ENCODE measurements at places on chromosomes 2 and 18. TPM values are rescaled to one million over a fixed set of nuclear protein-coding genes. Genes with fewer than 3 reads are reported as not detected.

ANKRD23 gene
- 10.2 TPM for total RNA-seq

GRCh38 chr18:6591491-6591890, 138.0 kb upstream of the ARHGAP28 start:
- no peak for DNase-seq

DNA sequence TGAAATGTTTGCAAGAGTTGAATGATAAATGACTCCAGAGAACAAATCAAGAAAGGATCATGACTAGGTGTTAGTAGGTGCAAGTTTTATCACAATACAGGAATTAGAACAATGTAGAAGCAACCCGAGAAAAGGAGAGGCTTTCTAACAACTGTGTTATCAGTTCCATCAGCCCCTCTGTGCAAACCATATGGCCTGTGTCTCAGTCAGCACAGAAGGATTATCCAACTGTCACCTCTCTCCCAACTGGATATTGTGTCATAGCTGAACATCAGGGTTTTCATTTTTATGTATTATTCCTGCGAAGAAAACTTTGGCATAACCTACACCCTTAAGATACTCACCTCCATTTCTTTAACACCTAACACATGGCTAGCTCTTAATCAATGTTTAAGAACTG, 321.6 kb upstream of the RND3 start:
- no peak for DNase-seq

GRCh38 chr2:189511960-189512319, 68.6 kb downstream of the SLC40A1 start:
- DNase-seq = no peak

DNA sequence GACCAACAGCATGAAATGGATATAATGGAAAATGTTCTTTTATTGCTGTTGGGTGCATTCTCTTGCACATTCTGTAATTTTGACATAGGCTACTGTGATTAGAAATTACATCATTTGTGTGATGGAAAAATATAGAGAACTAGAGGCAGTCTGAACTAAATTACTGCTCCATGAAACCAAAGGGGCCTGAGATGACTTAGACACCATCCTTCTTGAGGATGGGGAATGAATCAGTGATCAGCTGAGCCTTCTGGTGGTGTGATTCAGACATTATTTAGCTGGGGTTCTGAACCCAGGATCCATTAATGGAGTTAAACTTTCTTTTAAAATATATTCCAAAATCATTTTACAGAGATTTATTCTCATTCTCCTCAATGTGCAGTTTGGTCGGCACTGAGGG, 135.8 kb downstream of the LDLRAD4 start:
- no peak for DNase-seq

- DNase-seq = no peak
Observed at GRCh38 chr2:42842466-42842865, 50.1 kb upstream of the HAAO start.
